ENCODE measurements at places on chromosomes 16 and 17.

DNA sequence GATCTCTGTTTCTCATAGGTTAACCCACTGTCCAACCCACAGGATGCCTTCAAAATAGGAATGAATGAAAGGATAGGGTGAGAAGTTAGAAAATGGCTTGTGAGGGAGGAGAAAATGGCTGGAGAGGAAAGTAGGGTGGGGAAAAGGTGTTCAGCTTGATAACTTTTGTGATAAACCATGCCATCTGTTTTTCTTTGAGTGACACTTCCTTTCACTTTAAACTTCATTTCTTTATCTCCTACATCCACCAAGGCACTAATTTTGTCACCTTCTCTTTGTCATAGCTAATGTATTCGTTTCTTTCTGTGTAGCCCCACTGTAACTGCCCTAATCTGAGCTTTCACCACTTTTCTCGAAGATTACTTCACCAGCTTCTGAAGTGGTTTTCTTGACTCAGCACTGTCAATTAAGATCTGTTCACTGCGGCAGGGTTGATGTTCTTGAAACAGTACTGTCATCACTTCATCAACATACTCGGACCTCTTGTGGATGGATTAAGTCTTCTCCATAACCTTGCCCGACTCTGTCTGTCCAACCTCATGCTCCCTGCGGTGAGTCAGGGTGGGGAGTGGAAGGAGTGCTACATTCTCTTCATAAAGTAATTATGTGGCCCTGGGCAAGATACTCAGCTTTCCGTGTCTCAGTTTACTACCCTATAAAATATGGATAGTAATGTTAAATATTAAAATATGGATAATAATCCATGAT is 5.5 kb upstream of the KRT10 start:
- no peak for DNase-seq

DNA sequence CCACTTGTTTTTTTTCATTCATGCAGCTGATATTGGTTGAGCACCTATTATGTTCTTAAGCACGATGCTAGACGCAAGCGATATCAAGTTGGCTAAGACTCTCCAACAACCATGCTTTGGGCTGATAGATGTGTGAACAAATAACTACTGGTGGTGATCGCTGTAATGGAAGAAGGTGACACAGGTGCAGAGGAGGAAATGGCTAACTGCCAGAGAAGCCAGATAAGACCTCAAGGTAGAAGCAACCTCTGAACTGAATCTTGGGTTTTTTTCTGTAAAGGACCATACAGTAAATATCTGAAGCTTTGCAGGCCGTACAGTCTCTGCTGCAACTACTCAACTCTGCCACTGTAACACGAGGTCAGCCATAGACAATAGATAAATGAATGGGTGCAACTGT is 97.9 kb downstream of the C17orf67 start:
- no peak for DNase-seq

- DNase-seq: no peak
Measured at GRCh38 chr16:77220427-77220826, 21.2 kb downstream of the SYCE1L start.

DNA sequence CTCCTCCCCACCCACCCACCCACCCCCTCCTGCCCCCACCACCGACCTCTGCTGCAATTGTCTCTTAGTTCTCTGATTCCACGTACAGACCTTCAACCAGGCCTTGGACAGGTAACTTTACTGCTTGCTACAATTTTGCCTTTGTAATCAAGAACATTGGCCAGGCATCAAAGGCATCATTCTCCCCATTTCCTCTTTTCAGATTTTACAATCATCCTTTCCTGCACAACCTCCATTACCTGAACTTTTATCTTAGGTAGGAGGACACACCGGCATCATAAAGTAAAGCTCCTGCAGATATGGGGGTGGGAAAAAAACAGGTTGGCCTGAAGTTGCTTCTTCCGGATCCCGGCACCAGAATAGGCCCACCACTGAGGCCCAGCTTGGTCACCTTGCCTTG is 25.7 kb upstream of the SUPT4H1 start:
- DNase-seq: no peak

DNA sequence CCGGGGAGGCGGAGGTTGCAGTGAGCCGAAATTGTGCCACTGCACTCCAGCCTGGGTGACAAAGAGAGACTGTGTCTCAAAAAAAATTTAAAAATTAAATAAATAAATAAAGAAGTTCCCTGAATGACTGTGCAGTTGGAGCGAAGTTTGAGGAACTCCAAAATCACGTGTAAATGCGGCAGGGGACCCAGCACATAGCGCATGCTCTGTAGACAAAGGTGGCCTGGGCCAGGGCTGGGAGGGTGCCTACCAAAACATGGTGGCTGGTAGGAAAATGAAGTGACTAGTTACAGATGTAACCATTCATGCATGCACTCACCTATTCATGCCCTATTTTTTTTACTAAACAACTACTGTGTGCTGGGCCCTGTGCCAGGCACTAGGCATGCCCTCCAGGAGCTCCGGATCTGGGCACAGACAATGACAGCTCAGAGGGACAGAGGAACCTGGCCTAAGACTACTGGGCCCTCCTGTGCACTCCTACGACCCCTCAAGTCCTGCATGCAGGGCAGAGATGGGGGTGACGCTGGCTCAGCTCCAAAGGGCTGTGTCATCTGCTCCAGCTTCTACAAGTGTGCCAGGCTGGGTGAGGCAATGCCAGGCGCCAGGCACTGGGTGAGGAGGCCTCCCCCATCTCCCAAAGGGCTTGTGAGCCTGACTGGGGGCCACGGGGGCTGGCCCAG is 65.3 kb downstream of the RMI2 start:
- DNase-seq: no peak

DNA sequence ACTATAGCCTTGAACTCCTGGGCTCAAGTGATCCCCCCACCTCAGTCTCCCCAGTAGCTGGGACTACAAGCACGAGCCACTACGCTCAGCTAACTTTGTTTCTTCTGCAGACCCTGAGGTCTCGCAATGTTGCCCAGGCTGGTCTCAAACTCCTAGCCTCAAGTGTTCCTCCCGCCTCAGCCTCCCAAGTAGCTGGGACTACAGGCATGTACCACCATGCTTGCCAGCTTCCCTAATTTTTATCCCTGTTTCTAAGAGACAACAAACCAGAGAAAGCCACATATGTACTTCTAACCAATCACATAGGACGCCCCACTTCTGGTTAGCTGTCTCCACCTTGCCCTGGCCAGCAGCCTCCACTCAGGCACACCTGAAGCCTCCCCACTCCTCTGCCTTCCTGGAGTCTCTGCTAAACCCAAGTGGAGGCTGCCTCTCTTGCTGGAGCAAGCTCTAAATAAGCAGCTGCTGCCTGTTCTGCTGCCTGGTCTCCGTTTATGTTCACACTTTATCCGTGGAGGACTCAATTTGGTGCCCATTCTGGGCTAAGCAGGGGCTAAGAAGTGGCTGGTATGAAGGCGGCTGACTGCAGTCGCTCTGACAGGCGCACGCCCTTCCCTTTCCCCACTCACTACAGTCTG is 24.7 kb downstream of the NSMCE1 start:
- no peak for DNase-seq

DNA sequence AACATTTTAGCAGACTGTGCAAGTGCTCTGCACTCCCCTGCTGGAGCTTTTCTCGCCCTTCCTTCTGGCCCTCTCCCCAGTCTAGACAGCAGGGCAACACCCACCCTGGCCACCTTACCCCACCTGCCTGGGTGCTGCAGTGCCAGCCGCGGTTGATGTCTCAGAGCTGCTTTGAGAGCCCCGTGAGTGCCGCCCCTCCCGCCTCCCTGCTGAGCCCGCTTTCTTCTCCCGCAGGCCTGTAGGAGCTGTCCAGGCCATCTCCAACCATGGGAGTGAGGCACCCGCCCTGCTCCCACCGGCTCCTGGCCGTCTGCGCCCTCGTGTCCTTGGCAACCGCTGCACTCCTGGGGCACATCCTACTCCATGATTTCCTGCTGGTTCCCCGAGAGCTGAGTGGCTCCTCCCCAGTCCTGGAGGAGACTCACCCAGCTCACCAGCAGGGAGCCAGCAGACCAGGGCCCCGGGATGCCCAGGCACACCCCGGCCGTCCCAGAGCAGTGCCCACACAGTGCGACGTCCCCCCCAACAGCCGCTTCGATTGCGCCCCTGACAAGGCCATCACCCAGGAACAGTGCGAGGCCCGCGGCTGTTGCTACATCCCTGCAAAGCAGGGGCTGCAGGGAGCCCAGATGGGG is 3.1 kb downstream of the GAA start:
- DNase-seq: no peak

DNA sequence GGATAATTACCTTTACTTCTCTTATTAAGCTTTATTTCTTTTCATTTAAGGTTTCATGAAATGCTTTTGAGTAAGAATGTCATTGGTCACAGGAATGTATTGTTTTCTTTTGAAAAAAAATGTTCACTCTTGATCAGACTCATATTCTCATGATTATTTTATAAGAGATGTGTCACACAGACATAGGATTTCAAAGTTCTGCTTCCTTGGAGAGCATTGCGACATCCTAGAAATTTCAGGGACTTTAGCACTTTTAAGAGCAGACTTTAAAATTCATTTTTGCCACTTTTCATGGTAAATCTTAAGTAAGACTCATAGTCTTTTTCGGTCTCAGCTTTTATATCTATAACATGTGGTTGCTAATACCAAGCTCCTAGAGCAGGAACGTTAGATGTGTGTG is 314.7 kb downstream of the CDH8 start:
- DNase-seq: no peak

Measured in HAP-1 (cell line).